T-helper 1 cell (primary cell): ENCODE measurements at places on chromosomes 1 and 21.

GRCh38 chr1:3903141-3904005 is 3.3 kb upstream of the C1orf174 start:
- peak; percentile 42 for DNase-seq

GRCh38 chr1:38827318-38827717 is 32.3 kb downstream of the RRAGC start:
- DNase-seq = no peak

DNA sequence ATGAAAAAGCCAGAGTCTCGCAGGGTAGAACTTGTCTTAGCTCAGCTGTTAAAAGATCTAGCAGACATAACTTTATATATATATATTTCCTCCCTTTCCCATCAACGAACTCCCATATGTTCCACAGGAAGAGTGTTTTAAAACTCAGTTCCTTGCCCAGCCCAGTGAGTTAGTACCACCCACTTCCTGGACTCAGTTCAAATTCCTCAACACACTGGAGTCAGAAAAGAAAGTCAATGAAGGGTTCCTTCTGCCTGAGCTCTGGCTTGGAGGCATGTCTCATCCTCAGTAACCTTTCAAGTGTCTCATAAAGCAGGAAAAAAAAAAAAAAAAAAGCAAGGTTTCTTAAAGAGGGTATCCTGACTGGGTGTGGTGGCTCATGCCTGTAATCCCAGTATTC is 15.6 kb downstream of the TPM3 start:
- no peak for DNase-seq

DNA sequence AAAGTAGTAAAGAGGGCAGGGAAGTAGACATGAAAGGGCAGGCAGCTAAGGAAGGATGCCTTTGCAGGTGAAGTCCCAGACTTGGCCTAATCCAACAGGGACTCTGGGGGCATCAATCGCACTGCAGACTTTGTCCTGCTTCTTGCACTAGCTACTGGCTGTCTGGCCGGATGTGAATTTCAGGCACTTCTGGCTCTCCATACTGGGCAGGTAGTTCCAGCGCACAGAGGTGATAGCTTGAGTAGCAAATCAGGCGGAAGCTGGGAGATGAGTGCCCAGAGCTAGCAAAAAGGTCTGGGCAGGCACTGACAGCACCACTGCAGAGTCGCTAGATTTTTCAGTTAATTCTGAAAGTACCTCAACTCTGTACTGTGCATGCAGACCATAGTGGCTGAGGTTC is 997 bp downstream of the RSPH1 start:
- no peak for DNase-seq

DNA sequence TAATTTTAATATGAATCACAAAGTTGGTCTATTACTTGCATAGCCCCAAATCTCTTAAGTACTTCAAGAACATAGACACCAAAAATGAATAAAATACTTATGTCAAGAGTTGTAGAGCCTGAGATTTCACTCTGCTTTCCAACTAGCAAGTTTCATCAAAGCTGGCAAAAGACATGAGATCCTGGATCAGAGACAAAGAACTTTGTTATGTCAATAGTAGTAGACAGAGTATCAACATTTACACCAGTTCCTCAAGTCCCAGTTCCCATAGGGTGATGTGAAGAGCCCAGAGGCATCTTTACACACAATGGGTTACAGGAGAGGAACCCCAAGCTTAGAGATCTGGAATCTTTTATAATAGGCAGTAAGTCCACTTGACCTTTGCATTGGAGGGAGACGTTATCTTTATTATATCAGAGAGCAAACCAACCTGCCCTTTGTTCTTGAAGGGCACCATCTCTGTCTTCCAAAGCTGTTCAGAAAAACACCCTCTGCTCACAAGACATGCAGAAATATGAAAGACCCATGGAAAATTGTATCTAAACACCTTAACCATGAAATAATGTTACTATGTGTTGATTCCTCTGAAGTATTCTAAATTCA is 174.4 kb upstream of the GALNT2 start:
- DNase-seq = no peak

GRCh38 chr1:7221826-7222694 is 436.8 kb downstream of the CAMTA1 start:
- no peak for DNase-seq
